ENCODE measurements at places on chromosomes 11 and 22.

DNA sequence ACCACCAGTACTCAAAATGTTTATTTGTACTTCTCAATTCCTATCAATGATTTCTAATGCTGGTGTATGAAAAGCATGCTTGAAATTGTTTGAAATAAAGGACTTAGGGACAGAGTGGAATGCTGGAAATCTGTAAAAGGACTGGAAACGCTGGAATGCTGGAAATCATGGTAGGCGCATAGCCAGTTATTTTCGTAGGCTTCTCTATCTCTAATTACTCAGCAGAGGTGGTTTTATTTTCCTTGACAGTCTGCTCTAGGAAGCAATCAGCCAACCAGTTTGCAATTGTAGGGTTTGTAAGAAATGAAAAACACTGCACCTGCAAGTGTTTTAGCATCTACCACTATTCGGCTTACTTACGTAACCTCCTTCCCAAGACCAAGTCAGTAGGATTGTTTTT, 788 bp downstream of the LIN7C start:
- DNase-seq: no peak

GRCh38 chr11:47593492-47593933, 698 bp downstream of the C1QTNF4 start:
- no peak for DNase-seq

DNA sequence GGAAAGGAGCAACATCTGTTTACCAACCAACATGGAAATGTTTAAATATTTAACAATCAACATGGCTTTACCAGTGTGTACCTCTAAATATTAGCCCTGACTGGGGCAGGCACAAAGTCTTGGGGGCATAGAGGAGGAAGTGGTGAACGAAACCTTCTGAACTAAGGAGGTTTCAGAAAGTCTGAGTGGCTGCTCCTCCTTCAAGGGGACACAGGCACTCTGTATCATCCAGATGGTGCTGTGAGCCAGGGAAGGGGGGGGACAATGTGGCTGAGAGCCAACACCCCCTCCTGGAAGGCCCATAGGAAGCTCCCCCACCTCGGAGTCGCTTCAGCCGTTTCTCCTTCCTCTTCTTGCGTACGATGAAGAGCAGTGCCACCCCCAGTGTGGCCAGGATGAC, 107.7 kb downstream of the CEP164 start:
- no peak for DNase-seq

DNA sequence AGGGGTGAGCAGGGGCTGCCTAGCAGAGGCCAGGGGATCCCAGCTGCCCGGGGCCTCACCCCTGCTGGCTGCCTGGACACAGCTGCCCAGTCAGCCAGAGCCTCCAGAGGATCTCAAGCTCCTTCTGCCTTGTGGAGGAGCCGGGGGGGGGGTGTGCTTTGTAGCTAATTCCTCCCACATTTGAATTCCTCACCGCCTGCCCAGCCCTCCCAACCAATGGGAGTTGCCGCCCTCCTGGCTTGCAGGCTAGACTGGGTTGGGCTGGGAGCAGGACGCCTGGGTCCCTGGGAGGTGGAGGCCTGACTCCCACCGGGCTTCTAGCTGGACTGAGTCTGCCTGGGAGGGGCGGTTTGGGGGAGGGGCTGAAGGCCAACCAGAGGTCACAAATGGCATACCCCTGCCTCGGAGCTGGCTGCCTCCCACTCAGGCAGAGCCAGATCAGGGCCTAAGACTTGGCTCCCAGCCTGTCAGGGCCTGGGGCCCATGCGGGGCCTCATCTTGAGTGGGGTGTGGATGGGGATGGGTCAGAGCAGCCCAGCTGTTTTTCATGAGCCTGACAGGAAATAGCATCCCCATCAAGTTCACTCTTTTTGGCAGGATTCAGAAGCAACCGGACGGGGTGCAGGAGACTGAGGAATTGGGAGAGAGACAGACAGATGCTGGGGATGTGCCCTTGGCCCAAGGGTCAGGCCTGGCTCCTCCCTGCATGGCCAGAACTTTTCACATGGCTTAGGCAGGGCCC, 29.2 kb upstream of the PDE2A start:
- peak; percentile 40 for DNase-seq

GRCh38 chr11:110029714-110030113, 63.5 kb upstream of the ZC3H12C start:
- no peak for DNase-seq

- DNase-seq: no peak
Measured at GRCh38 chr11:132311703-132312102, 941.3 kb downstream of the NTM start.

- DNase-seq: no peak
Measured at GRCh38 chr11:127651175-127651887, 650.8 kb upstream of the KIRREL3 start.

DNA sequence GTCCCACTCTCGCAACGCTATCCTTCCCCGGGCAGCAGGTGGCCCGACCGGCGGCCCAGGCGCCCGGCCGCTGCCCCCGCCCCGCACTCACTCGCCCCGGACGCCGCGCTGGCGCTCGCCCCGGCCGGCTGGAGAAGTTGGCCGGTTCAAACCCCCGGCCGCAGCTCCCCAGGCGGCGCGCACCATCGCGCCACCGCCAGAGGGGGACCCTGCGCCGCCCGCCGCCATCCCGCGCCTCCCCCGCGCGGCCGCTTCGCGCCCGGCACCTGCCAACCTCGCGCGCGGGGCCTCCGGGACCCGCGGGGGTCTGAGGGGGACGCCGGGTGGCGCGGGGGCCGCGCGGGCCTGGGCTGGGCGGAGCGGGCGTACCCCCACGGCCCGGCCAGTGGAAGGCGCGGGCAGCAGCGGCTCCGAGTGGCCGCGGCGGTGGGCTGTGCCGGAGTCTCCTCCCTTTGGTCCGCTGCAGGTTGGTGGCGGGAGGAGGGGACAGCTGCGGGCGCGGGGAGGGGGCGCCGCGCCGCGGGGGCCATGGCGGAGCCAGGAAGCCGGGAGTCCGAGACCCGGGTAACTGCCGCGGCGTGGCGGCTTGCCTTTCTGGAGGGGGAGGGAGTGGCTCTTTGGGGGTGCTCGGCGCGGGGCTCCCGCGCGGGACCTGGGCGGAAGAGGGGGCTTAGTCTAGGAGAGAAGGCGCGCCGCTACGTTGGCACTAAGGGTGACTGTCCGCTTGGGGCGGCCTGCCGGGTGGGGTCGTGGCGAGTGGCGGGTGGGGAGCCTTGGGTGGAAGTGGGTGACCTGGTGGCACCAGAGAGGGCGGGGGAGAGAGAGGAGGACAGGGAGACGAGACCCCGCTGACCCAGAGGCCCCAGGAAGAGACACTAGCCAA, at the start of the genes MPST and TST:
TSS of gene MPST (plus strand) at position 434 of the 883 bp plus-strand sequence. CDS start at position 529, 95 bp downstream.
TSS of gene TST (minus strand) at position 139 of the 883 bp plus-strand sequence. CDS start 715 bp downstream, outside the sequence.
- DNase-seq: peak; percentile 73

GRCh38 chr22:45534339-45535192, 31.9 kb downstream of the FBLN1 start:
- DNase-seq: peak; percentile 40

- no peak for DNase-seq
Measured at GRCh38 chr11:30653606-30654005, 67.5 kb upstream of the MPPED2 start.

GRCh38 chr11:70546191-70546940, 148.0 kb downstream of the CTTN start:
- no peak for DNase-seq

DNA sequence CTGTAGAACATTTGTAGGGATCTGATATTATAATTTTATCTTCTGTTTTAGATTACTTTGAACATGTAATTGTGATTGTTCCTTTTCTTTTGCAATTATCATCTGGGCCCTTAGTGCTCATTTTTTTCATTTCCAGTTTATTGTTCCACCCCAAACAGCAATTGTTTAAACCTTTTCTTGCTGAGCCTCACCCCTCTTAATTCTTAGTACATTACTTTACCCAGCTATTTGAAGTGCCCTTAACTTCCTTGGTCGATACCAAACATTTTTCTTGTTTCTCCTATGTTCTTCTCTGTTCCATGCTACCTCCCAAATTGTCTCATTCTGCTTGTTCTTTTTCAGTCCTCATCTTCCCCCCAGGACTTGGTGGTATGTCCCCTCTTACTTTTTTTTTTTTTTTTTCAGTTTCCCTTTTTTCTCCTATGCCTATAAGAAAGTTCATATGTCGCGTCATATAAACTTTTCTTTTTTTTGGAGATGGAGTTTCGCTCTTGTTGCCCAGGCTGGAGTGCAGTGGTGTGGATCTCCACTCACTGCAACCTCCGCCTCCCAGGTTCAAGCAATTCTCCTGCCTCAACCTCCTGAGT, 3.5 kb downstream of the CUL5 start:
- no peak for DNase-seq

DNA sequence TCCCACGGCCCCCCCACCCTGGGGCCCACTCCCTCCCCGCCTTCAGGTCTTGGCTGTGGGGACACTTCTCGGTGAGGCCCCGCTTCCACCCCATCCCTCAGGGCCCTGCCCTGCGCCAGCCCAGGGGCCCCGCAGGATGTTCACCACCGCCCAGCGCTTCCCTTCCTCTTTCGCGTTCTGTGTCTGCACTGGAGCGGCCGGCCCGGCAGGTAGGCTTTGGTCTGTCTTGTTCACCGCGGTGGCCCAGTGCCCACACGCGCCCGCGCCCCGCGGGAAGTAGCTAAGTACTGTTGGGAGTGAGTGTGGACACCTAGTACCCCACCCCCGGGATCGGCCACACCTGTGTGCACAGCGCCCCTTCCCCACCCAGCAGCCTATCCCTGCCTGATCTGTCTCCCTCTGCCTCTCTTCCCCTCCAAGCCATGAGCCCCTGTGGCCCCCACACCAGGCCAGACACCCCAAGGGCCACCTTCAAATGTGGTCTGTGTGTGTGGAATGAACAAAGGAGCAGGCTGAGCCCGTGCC, 85.4 kb downstream of the WNT7B start:
- DNase-seq: no peak

Measured in large intestine (tissue), 12 donors.